ENCODE measurements at places on chromosomes 2 and 18.
A peak's percentile ranks its signal among the peaks of the same experiment; 100 is the strongest.

GRCh38 chr2:18001671-18002070 lies 123.2 kb downstream of the KCNS3 start:
- DNase-seq: no peak

DNA sequence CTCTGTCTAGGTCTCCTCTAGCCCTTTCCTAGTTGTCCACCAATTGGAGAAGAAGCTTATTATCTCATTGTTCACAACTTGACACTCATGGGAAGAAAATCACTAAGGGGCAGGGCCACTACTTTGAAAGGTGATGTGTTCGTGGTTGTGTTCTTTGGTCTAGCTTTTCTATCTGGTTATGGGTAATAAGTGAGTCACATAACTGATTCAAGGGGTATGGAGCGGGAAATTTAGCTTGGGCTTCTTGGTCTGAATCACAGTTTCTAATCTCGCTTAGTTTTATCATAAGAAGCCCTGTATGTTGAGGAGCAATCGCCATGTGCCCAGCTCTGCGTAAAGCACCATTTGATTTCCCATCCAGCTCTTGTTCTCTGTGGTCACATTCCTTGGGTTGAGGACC lies 18.7 kb upstream of the DYTN start:
- DNase-seq: no peak

- DNase-seq: no peak
Observed at GRCh38 chr2:172332507-172332906, 94.9 kb upstream of the ITGA6 start.

- no peak for DNase-seq
Observed at GRCh38 chr2:114543236-114543766, 100.9 kb downstream of the DPP10 start.

- no peak for DNase-seq
Observed at GRCh38 chr18:59323931-59324622, 5.6 kb upstream of the CPLX4 start.

GRCh38 chr2:170817093-170818035 lies 677 bp downstream of the GAD1 start:
- peak; percentile 27 for DNase-seq

DNA sequence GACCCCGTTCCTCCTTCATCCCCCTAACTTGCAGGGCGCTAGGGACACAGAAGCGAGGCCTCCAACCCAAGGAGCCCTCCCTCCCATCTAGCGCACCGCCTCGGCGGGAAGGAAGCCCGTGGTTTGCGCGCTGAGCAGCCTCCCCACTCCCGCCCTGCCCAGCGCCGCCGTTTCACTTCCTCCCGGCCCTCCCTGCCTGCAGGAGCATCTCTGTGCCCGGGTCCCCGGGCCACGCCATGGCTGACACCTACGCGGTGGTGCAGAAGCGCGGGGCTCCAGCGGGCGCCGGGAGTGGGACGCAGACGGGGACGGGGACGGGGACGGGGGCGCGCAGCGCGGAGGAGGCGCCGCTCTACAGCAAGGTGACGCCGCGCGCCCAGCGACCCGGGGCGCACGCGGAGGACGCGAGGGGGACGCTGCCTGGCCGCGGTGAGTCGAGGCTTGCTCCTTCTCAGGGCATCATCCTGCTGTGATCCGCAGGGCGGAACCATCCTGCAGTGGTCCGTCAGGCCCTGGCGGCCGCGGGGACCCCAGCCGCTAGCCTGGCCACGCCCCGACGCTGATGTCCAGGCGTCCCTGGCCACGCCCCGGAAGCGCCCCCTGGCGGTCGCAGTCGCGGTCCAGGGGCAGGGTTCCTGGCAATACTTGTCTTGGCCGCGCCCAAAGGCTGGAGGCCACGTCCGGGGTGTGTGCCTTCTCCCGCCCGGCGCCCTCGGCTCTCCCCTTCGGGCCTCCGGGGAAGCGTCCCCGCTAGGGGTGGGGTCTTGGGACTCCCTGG lies 16.4 kb downstream of the PTPN18 start:
- peak; percentile 70 for DNase-seq

GRCh38 chr2:83851066-83851465 lies 608.0 kb downstream of the SUCLG1 start:
- DNase-seq: no peak

GRCh38 chr2:131143803-131144202 lies 38.7 kb downstream of the PLEKHB2 start:
- no peak for DNase-seq

- no peak for DNase-seq
Observed at GRCh38 chr18:74791501-74792194, 194.0 kb downstream of the ZNF407 start.

DNA sequence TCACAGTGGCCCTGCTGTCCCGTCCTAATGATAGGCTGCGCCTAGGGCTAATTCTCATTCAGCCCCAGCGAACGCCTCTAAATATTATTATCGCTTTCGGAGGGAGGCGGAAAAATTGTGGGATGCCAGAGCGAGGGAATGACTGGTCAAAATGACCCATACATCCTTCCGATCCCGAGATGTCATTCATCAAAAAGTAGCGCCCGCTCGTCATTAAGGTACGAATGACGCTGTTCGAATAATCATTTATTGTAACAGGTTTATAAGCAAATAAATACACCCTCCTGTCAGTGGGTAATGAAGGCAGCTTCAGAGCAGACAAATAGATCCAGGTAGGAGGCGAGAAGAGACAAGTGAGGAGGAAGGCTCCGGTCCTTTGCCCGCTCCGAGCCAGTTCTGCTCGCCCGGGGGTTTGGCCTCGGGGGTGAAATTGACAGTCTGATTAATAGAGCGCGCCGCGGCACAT lies at the start of gene EVX2:
Gene EVX2, minus strand, starts transcription at position 167 of the 466 bp plus-strand sequence. CDS start 186 bp downstream, outside the sequence.
- DNase-seq: no peak

- no peak for DNase-seq
Observed at GRCh38 chr2:69674316-69674670, 30.8 kb upstream of the AAK1 start.

DNA sequence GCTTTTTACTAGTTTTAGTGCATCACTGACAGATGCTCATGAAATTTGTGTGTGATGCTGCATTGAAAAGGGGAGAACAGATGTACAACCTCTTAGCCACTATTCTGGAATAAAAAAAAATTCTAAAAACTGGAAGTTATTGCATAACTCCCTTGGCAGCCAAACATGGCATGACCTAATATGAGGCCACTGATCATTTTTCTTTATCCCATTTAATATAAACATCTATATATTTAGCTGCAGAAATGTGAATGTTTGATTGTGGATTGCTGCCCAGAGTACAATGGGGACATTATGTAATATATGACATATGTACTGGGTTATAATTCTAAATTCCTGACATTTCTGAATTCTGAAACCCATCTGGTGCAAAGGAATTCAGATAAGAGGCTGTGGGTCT lies 86.5 kb downstream of the CDCA7 start:
- DNase-seq: no peak

- DNase-seq: no peak
Observed at GRCh38 chr2:28232295-28232694, 160.4 kb upstream of the FOSL2 start.

DNA sequence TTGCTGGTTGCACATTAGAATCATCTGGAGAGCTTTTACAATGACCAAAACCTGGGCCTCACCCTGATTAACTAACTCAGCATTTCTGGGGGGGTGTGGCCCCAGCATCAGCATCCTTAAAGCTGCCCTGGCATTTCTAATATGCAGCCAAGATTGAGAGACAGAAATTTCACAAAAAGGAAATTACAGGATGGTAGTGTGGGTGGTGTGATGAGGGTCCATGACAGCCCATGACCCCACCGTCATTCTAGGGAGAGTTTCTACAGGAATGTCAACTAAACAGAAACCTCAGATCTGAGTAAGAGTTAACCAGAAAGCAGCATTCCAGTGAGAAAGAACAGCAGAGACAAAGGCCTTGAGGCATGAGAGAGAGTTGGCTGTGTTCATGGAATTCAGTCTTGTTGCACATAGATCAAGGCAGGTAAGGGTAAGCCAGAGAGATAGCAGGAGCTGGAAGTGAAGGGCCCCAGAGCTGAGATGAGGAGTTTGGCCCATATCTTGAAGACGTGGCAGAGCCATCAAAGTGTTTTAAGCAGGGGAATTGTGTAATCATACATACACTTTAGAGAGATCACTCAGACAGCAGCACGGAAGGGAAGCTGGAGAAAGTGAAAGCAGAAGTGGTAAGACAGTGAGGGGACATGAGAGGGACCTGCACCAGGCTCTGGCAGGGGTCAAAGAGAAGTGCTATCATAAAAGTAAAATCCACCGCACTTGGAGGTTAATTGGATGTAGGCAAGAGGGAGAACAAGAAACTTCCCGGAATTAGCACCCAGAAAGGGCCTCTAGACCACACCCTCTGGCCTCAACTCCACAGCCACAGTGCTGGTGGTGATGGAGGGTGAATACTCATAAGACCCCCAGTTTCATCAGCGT lies 7.8 kb upstream of the TRABD2A start:
- DNase-seq: no peak

DNA sequence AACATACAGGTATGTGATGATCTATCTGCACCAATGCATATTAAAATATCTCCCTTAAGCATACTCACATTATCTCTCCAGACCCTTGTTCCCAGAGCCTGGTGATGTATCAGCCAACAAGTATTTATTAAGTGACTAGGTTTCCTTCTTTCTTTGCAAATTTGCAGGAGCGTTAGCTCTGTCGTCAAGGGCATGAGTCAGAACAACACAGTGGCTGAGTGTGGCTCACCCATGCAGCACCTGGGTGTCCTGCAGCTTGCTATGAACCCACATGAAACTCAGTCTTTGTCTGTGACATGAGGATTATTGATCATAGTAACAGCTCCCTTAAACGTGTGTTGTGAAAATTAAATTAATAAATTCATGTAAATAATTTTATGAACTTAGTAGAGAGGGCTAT lies 96.6 kb downstream of the PIEZO2 start:
- DNase-seq: no peak

- DNase-seq: no peak
Observed at GRCh38 chr2:29246383-29247300, 131.4 kb downstream of the CLIP4 start.

- no peak for DNase-seq
Observed at GRCh38 chr18:79402977-79403722, 7.4 kb downstream of the NFATC1 start.

GRCh38 chr2:160736148-160737028 lies 242.8 kb upstream of the RBMS1 start:
- DNase-seq: no peak

- DNase-seq: peak; percentile 33
Observed at GRCh38 chr18:37537868-37538525, 27.6 kb downstream of the CELF4 start.

DNA sequence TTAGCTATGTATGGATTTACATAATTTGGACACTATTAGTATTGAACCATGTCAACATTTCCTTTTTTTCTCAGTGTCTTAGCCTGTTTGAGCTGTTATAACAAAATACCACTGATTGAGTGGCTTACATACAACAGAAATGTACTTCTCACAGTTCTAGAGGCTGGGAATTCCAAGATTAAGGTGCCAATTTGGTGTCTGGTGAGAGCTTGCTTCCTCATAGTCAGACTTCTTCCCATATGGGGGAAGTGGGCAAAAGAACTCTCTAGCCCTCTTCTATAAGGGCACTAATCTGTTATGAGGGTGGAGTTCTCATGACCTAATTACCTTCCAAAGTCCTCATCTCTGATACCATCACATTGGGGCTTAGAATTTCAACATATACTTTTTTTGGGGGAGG lies 12.6 kb downstream of the ZNF804A start:
- no peak for DNase-seq

DNA sequence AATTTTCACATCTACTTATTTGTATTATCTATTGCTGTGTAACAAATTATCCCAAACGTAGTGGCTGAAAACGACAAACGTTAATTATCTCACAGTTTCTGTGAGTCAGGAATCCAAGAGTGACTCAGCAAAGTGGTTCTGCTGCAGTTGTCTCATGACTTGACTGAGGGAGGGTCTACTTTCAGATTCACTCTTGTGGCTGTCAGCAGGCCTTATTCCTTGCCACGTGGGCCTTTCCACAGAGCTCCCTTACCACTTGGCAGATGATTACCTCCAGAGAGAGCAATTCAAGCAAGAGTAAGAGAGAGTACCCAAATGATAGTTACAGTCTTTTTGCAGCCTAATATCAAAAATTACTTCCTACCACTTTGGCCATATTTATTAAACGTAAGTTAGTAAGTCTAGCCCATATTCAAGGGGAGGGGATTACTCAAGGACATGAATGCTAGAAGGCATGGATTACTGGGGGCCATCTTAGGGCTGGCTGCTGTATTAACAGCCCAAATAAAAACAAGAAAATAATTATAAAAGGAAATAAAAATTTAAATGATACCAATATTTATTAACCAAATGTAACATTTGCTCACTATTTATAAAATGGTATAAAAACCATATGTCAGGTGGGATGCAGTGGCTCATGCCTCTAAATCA lies 48.7 kb upstream of the NBEAL1 start:
- DNase-seq: no peak

- no peak for DNase-seq
Observed at GRCh38 chr2:216320852-216321251, 51.4 kb downstream of the MARCHF4 start.

- no peak for DNase-seq
Observed at GRCh38 chr2:106156305-106157296, 37.5 kb downstream of the UXS1 start.

- no peak for DNase-seq
Observed at GRCh38 chr18:44598514-44598913, 82.2 kb upstream of the SETBP1 start.

- DNase-seq: no peak
Observed at GRCh38 chr18:26656944-26657536, 108.7 kb upstream of the KCTD1 start.

DNA sequence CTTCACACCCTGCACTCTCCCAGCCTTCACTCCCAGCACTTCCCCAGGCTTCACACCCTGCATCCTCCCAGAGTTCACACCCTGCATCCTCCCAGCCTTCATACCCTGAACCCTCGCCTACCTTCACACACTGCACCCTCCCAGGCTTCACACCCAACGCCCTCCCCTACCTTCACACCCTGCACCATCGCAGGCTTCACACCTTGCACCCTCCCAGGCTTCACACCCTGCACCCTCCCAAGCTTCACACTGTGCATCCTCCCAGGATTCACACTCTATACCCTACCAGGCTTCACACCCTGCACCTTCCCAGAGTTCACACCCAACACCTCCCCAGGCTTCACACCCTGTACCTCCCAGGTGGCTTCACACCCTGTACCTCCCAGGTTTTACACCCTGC lies 448.7 kb upstream of the MYT1L start:
- no peak for DNase-seq

DNA sequence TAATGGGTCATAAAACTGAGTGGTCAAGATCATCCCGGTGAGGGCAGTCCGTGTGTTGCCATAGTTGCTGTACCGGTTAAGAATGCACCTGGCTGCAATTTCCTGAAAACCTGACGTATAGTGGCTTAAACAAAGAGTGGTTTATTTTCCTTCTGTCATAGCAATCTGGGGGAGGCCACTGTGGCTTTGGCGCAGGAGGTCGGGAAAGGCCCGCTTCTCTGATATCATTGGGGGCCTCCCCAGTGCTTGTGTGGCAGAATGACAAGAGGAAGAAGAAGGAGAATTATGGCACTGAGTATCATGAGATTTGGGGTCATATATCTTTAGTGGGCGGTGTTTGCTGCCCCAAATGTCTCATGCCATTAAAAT lies 4.4 kb downstream of the C2orf92 start:
- DNase-seq: no peak

DNA sequence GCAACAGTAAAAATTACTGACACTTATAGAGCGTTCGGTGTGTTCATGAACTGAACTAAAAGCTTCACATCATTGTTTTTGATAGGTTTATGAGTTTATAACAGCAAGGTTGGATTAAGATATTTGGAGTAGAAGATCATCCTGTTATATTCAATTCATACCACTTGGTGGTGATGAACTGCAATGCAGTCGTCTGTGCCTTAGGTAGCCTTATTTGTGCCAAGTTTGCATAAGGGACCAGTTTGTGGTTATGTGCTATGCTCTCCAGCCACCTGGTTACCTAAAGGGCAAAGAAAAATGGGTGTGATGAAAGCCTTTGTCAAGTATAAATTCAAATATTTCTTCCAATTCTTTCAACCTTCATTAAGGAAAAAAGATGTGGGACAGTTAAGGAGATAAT lies 150.9 kb upstream of the KCNH7 start:
- DNase-seq: no peak

All from stimulated activated CD4-positive, alpha-beta T cell treated with anti-CD3 and anti-CD28 coated beads, Interleukin-12 subunit alpha, Interleukin-12 subunit beta, amount 100 ng/mL, for 4 hours (primary cell).